NCI-H1694 treated with DMSO at 0.1 percent for 48 hours (cell line): ENCODE measurements at places on chromosomes 6 and 20.

DNA sequence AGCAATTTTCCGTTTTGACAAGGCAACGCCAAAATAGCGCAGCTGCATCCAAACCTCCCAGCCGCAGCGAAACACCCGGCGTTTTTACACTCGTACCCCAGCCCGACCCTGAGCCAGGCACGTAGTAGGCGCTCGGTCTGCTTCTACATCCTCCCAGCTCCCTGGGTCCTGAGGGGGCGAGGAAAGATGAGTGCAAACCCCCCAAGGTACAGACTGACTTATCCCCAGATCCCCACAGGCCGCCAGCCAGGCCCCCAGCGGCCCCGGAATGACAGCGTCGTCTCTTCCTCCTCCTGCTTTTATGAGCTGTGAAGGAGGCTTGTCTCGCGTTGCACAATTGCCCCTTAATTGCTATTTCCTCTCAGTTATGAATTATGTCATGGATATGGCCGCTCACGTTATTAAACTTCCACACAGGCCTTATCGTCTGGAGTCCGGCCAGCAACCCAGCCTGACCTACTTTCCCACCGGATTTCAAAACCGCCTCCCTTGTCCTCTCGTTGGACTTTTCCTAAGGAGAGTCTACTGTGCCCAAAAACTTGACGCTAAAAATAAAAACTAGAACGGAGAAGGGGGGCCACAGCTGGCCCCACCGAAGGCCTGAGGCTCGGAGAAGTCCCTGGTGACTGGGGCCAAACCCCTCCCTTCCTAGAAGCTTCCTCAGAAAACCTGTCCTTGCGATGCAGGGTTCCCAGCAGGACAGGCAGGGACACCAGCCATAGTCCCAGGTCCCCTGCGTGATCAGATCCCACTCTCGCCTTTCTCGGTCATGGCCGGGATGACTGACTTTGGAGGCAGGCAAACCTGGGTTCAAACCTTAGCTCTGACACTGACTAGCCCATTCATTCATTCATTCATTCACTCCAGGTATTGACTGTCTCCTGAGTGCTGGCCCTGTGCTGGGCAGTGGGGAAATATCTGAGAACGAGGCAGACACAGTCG is 130.9 kb upstream of the PTPN1 start:
- DNase-seq, result no peak

- DNase-seq, result no peak
Measured at GRCh38 chr20:59933296-59933848, at the start of gene SYCP2. Gene SYCP2 (minus strand): TSS chr20:59933637. CDS start chr20:59922413, 11,224 bp downstream.

- DNase-seq, result no peak
Measured at GRCh38 chr6:53581173-53581773, 36.4 kb upstream of the GCLC start.

GRCh38 chr6:84450018-84450417 is 222.6 kb upstream of the CEP162 start:
- DNase-seq, result no peak

DNA sequence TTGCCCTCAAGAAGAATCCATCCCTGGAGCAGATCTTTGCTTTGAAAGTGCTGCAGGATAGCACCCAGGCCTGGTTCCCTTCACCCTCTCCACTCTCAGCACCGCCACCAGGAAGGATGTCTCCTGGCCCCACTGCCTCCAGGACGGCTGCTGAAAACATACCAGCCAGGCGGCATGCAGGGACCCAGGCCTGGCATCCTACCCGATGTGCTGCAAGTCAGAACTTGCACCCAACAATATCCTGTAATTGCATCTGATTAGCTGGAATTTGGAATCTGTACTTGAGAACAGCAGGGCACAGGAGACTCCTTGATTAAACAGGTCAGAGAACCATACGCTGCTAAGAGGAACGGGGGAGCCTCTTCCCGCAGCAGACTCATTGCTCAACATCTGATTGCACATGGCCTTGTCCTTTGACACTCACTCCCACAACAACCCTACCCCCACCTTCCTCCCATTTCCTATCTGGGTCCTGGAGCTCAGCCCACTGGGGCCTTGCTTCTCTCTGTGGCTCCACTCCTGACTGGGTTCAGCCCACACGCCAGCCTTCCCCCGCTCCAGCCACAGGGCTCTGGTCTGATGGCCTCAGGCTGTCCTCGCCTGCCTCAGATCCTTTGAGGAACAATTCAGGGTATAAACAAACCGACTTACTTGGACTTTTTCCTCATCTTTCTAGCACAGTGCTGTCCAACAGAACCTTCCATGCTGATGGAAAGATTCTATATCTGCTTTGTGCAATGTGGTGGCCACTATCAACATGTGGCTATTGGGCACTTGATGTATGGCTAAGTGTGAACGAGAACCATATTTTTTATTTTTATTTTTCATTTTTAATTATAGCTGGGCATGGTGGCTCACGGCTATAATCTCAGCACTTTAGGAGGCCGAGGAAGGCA is 78.0 kb downstream of the FGD2 start:
- peak; percentile 77 for DNase-seq

DNA sequence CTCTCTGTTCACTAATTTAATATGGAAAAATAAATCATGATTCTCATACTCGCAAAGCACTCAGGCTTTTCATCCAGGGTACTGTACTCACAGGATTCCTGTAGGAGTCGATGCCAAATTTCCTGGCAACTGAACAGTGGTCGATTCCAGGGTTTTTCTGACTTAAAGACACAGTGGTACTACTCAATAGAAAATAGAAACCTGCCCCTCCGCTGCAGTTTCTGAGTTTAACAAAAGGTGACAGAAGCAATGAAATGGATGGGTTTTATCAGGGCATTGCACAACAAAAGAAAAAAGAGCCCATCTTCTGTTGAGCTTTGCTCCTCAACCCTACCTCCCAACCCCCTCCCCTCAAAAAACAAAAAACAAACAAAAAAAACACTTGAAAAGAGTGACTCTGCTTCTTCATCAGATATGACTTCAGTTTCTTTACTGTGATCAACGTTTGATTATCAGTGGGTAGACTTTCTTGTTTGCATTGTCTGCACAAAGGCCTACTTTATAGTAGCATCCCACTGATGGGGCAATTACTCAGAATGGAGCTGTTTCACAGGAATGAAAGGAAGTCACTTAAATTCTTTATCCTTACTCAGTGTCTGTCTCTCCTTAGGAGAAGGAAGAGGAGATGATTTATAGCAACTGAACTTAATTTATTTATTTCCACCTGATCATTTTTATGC is 96.2 kb upstream of the FOXO3 start:
- no peak for DNase-seq

GRCh38 chr6:154895841-154896240 is 99.3 kb upstream of the TIAM2 start:
- no peak for DNase-seq

DNA sequence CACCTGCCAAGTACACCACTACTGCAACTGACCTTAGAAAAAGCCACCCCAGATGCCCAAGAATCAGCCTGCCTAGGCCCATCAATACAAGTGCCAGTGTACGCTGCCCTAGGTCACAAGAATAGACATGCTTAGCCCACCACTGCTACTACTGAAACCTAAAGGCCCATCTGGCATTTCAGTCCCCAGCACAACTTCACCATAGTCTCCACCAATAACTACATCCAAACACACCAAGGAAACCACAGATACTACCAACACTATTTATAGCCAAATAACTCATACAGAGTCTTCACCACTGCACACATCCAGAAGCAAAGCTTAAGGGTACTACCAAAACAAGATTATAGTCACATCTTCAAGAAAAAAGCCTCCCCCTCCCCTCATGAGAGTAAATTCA is 28.2 kb downstream of the TREML4 start:
- DNase-seq, result no peak

DNA sequence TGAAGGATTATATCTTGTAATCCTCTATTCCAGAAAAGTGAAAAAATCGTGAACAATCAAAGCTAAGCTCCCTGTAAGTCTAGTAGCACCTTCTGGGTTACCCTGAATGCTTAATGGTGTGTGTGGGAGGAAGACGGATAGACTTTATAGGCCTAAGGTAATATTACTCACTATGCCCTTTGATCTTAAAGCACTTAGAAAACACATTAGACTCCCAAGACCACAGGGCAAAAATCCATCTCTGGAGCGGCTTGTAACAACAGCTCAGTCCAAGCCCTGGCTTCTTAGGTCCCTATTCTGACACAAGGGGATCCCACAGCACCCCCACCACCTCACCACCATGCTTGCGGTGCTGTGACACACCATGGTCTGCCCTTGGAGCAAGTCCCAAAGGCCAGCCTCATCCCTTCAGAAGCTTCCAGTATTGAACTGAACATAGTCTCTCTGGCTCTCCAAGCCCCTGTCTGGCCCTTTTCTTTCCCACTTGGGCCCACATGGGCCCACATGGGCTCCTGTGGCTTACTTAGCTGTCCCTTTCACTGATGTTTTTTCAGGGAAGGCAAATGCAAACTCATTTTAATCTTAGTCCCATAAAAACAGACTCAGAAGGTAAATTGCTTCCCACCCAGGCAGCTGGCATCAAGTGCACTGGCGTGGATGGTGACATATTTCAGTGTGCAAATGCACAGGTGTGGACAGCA is 28.3 kb downstream of the C6orf132 start:
- DNase-seq, result no peak

- DNase-seq, result no peak
Measured at GRCh38 chr20:39630215-39630908, 668.2 kb downstream of the DHX35 start.

DNA sequence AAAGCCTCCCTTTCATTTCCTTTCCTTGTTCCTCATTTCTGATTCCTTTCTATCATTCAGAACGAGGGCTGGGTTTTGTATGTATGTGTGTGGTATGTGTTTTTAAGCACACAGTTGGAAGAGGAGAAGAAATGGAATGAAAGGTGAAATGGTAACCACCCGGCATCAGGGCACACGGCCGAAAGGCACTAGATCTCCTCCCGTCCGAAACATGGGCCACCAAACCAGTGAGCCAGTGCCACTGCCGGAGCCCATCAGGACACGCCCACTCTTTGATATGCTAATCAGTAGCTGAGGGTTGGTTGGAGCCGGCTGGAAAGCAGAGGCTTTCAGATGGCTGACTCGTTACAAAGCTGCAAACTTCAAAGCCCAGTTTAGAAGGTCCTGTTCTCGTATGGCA is 228.6 kb upstream of the JARID2 start:
- DNase-seq, result no peak

DNA sequence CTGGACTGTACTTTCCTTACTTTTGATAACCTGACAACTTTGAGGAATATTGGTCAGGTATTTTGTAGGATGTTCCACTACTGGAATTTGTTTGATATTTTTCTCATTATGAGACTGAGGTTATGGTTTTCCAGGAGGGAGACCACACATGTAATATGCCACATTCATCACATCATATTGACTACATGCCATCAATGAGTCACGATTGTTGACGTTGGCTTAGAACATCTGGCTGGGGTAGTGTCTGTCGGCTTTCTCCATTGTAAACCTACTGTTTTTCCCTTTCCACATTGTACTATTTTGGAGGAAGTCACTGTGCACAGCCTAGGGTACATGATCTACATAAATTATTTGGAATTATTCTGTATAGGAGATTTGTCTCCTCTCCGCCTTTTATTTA is 1.4 kb upstream of the STX11 start:
- no peak for DNase-seq

DNA sequence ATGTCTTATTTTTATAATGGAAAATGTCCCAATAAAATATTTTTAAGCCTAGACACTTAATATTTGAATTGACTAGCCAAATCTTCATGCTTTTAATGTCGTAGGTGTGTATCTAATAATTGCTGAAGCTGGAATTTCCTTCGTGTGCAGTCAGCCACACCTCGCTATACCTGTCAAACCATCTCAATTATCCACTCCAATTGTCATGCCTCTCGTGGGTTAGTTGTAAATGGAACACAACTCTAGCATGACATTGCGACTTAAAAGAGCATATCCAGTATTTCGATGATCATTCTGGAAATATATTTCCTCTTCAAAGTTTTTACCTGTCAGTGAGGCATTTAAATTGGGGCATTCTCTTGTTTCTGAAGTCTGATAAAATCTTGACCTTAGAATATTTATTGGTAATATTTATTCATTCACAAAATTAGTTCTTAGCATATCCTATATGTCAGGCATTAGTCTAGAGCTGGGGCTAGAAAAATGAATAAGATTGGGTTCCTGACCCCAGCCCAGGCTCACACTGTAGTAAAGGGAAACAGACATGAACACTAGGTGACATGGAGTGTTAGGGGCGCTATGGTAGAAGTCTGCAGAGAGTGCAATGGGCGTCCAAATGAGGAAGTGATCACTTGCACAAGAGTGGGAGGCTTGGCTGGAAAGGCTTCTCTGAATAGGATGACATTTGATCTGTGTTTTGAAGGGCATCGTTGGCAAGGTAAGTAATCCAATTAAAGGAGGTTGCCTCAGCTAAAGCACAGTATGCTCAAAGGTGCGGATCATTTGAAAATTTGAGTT is 11.0 kb upstream of the CFAP206 start:
- DNase-seq, result no peak

DNA sequence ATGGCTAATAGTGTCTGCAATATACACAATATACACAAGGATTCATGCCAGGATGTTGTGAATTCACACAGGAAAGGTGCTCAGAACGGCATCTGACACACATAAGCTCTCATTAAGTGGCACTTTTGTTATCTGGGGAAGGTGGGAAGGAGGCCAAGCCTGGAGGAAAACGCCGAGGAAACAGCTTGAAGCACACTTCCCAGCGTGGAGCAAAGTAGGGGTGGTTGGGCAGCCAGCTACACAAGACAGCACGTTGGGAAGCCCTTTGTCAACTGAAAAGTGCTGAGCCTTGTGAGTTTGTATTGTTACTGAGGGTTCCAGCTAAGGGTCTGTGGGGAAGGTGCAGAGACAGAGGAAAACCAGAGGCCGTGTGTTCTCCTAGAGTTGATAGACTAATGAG is 181.0 kb downstream of the ZMYND8 start:
- no peak for DNase-seq

DNA sequence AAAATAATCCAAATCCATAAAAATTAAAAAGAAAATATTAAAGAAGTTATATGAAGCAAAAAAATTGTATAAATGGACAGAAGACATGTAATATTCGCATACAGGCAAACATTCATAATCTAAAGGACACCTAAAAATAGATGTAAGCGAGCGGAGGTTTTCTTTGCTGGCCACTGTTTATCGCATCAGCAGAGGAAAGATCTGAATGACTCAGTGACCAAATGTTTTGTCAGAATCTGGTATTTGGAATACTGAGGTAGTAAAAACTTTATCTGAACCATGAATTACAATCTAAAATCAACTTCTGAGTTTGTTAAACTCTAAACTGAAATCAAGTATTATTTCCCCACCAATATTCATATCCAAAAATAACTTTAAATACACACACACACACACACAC is 7.8 kb downstream of the TSPYL4 start:
- no peak for DNase-seq

GRCh38 chr6:55898342-55898741 is 23.0 kb upstream of the BMP5 start:
- no peak for DNase-seq

DNA sequence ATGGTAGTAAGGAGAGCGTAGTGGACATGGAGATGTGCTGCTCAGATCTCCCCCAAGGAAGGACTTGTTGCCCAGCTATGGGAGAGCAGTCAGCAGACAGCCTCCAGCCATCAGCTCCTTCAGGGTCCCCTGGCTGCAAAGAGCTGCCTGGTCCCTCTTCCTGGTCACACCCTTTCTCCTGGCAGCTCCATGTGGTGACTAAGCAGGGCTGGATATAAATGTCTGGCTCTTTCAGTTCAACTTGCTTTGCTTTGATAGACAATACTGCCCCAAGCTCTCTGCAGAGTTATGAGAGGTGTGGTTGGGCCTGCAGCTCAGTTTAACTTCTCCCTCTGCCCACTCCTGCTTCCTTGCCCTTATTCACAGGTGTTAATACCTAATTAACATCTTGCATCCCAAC is 64.1 kb upstream of the DDR1 start:
- DNase-seq, result no peak
